Calu3 (cell line): ENCODE measurements at places on chromosomes 5 and 9.

GRCh38 chr9:68750255-68750654, 45.2 kb downstream of the PIP5K1B start:
- DNase-seq, result no peak

DNA sequence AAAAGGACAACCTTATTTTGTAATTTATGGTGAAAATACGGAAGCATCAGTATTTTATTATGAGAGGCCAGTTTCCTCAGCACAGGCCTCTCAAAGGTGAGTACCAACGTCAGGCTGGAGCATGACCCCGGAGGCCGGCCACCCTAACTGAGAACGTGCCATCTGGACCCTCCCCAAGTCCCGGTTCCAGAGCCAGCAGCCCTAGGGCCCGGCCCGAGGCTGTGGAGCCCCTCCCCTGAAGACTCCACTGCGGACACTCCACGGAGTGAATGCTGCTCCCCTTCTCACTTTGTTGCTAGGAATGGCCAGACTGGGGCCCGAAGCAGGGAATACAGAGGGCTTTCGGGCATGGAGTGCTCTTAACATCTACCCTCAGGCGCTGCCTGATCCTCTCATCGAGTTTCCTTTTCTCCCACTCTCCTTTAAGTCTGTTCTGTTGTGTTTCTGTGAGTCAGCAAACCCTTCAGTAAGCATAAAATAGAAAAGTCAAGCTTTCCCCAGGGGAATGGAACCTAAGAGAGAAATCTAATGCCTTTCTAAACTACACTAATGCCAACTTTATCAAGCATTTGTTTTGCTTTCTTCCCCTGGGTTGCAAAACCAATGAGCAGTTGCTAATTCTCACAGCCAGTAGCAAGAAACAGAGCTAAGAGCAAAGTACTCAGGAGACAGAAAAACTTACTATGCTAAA, 4.5 kb downstream of the BRD9 start:
- no peak for DNase-seq

DNA sequence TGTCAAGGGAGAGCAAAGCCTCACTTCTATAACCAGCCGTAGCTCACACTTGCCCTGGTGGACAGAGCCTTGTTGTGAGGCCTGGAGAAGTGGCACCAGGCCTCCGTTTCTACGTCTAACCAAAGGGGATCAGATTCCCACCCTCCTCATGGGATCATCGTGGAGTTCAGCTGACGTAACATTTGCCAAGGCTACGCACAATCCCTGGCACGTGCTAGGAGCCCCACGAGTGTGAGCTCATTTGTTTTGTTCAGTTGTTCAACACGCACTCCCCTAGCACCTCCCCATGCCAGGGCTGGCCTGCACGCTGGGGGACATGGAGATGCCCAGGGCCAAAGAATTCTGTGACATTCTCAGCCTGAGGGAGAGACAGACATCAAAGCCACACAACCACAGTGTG, 23.1 kb downstream of the ADGRD2 start:
- DNase-seq, result no peak

GRCh38 chr9:107547772-107548297, 58.3 kb upstream of the KLF4 start:
- no peak for DNase-seq

GRCh38 chr9:130741831-130742449, 48.4 kb downstream of the EXOSC2 start:
- no peak for DNase-seq

DNA sequence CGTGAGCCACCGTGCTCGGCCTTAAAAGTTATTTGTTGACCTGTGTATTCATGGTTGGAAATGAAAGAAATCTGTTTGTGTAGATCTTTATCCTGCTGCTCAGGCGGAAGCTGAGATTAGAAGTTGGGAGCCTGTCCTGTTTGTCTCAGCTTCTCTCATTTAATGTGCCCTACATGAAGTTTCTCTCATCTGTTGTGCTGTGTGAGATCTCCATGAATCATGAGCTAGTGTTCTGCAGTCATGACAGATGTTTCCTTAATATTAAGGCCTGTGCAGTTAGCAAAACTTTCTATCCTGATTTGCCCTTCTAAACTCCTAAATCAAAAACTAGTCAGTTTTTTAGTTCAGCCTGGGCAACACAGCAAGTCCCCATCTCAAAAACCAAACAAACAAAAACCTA, 59.5 kb downstream of the FAM78A start:
- DNase-seq, result no peak

DNA sequence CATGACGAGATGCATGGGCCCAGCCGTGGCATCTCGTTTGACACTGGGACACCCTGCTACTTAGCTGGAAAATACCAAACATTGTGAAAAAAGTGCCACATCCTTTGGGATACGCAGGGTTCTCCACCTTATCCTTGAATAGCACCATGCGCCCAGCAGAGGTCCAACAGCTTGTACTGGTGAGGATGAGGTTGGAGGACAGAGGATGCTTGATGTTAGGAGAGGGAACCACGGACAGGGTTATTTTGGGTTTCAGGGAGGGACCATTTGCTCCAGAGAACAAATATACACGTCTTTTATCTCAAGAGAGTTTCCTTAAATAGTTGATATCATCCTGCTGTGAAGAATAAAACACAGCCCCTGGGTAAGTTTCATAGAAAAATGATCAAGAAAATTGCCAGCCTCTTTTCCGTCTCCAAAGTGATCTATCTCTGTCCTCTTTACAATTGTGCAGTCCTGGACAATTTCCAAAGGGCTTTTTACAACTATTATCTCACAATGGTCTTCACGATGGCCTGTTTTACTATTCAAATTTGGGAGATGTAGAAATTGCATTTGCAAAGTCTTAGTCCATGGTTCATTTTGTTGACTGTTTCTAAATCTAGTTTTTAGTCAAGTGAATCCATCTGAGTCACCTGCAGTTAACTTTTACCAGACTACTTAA, 19.9 kb upstream of the FRRS1L start:
- no peak for DNase-seq

GRCh38 chr5:135697251-135697958, 118.6 kb upstream of the CXCL14 start:
- no peak for DNase-seq

- DNase-seq, result no peak
Observed at GRCh38 chr9:131630205-131630831, 85.0 kb downstream of the PRRT1B start.
